ENCODE measurements at places on chromosomes 4 and X.

GRCh38 chr4:91681544-91681943 is 622.2 kb upstream of the GRID2 start:
- no peak for DNase-seq

DNA sequence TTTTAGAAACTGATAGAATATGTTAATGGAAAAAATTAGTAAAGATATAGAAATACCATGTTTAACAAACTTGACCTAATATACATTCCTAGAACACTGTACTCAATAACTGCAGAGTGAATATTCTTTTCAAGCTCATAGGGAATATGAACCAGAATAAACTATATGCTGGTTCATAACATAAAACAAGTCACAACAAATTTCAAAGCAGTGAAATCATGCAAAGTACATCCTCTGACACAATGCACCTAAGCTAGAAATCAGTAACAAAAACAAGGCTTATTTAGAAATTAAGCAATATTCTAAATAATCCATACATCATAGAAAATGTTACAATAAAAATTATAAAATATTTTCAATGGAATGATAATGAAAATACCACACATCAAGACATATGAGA is 9.2 kb upstream of the SEPSECS start:
- DNase-seq = no peak

DNA sequence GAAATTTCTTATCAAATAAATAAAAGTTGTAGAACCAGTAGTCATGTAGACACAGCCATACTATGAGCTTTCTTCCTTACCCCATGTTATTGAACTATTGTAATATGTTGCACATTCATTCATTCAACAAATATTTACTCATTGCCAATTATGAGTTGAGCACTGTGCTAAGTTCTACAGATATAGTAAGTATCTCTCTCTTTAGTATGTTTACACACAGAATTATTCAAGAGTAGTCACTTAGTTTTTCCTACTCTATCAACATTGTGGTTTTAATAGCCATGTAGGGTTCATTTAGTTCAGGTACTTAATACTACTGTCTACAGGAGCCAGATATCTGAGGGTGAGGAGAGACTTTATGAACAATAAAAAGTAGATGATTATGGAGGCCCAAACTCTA is 86.2 kb downstream of the TEX13A start:
- no peak for DNase-seq

- no peak for DNase-seq
Observed at GRCh38 chr4:155924637-155925036, 21.1 kb downstream of the TDO2 start.
